ENCODE measurements at places on chromosomes 5 and 9.
A peak's percentile ranks its signal among the peaks of the same experiment; 100 is the strongest.

DNA sequence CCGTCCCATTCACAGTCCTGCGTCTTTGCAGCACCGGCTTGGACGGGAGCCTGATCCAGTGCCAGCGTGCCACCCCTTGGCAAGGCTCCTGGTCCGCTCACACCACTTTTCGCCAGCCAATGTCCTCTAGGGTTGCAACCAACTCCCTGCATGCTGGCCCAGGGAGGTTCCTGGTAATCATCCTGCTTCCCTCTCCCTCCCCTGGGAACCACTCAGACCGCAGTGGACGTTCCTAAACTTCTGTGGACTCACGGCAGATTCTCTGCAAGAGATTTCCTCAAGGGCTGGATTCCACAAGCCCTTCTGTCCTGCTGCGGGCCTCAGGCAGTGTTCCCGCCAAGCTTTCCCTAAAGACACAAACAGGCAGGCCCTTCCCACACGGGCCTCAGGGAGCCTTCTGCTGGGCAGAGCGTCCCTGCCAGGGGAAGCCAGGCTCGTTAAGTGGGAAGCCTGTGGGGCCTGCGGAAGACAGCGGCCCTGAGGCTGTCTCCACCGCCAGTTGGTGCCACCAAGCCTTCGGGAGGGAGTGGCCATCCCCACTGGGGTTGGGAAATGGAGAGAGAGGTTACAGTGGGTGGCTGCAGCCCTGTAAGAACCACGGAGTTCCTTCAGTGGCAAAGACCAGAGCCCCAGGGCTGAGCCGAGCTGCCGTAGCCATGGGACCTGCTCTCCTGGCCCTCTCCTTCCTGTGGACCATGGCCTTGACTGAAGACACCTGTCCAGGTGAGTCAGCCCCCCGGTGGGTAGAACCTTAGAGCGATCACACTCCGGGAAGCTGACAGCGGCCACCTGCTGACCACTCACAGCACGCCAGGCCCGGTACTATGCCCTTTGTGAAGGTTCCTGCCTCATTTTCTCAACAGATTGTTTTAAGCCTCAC, 16.4 kb upstream of the FCN2 start:
- DNase-seq = no peak

DNA sequence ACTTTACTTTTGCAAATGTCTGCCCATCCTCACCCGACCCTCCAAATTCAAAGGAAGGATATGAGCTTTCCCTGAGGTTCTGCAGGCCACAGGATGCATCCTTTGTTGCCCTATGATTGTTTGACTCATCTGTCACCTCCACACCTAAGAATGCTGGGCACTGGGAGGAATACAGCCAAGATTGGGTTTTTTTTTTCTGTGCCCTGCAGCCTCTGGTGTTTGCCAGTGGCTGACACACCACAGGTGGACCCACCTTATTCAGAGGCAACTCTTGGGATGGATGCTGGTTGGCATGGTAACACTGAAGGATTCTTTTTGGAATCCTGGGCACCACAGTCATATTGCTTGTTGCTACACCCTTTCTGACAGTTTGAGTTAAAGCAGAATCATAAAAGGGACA, 29.7 kb downstream of the C9orf152 start:
- no peak for DNase-seq

GRCh38 chr9:79929285-79929684, 357.5 kb downstream of the TLE4 start:
- no peak for DNase-seq

DNA sequence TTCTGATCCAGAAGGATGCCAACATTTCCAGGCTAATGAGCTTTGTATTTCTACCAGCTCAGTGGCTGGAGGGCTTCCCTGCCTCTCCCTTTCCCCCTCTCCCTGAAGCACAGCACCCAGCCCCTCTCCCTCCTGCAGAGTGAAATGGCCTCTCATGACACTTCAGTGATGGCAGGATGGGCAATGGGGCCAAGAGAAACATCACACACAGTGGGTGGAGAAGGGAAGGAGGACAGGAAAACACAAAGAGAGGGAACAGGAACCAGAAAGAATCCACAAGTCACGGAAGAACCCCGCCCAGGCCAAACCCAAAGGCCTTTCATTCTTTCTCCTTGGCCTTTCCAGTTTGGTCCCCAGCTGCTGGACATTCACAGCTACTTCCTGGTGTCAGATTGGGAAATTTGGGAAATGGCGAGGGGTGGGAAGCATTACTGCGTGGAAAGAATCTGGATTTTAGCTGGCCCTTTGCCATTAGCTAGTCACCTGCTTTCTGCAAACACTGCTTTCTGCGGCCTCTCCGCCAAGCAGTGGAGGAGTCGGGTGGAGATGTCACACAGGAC, 82.6 kb downstream of the GLDC start:
- DNase-seq = no peak

GRCh38 chr5:172248637-172249036, 34.9 kb downstream of the UBTD2 start:
- no peak for DNase-seq

GRCh38 chr5:75234251-75234650, 2.4 kb downstream of the ANKRD31 start:
- no peak for DNase-seq

- no peak for DNase-seq
Measured at GRCh38 chr5:143102411-143102810, 301.1 kb downstream of the NR3C1 start.

DNA sequence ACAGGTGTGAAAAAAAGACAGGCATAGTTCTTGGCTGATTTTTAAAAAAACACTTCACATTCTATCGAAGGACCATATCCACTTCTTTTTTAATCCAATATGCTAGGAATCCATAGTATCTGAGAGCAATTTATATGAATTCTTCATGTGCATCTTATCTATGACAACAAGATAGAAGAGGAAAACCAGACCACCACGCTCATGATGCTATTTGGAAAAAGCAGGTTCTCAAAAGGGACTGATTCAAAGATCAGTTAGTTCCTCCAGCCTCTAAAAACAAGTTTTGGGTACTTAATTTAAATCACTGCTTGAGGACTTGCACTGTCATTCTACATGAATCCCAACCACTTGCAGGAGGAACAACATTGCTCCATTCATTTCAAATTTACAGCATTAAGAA, 6.3 kb downstream of the MEF2C start:
- DNase-seq = no peak

GRCh38 chr9:127763918-127764384, 14.5 kb downstream of the SH2D3C start:
- DNase-seq = peak; percentile 66

DNA sequence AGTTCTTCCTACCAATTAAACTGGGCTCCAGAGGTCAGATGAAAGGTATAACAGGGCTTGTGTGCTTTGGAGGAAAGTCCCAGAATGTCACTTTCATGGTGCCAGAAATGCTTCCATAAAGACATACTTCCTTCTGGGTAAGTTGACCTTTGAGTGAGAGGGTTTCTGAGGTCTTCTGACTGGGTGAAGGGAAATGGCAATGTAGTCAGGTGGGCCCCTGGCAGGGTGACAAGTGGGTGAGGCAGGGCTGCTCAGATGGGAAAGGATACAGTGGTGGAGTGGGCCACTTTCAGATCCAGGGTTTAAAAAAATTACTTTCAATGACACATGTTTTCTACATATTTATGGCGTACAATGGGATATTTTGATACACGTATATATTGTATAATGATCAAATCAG, 136.5 kb upstream of the PITX1 start:
- DNase-seq = no peak

GRCh38 chr5:116320486-116320885, 235.7 kb downstream of the COMMD10 start:
- no peak for DNase-seq

GRCh38 chr9:136567651-136568287, 21.9 kb upstream of the NOTCH1 start:
- DNase-seq = no peak

DNA sequence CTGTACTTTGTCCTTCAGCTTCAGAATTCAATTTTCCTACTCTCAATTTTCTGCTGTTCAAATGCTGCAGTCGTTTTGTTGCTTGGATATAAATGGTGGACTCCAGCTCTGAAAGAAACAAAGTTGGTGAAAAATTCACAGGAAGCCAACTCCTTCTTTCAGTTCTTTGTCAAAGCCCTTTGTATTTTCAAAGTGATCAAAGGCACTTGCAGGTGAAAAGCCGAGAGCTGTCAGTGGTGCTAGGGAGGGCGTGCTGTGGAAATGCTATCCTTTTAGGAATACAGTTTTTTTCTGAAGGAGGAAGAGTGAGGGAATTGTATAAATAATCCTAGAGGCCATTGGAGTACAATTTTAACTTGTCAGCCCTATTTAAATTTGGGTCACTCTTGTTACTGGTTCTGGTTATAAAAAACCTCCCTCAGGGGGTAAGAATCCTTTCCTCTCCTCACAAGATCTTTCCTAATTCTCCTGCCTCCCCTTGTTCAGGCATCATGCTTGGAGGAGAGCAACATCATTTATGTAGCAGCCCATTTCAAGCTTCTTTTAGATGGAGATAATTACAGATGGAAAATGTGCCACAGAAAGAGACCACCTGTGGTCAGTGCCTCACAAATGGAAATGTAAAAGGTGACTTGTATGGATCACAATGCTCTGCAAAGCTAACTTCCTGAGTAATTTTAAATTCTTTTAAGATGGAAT, 62.5 kb upstream of the GHR start:
- no peak for DNase-seq

GRCh38 chr5:118561971-118562370, 426.4 kb downstream of the DTWD2 start:
- DNase-seq = no peak

DNA sequence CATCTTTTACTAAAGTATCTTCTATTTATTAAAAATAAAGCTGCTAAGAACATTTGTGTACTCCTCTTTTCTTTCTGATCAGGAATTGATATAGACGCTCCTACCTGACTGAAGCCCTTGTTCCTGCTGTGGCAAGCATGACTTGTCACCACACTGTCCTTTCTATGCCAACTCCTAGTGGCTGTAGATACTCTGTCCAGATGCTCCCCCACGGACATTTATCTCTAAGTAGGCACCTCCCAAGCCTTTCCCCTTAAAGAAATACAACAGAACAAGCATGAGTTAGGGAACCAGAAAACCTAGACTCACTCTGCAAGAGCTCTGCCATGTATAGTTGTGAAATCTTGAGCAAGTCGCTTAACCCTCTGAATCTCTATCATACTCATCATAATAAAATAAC, 53.2 kb downstream of the FAM114A2 start:
- DNase-seq = no peak

- no peak for DNase-seq
Measured at GRCh38 chr5:134139891-134140469, 25.5 kb downstream of the TCF7 start.

GRCh38 chr9:21836437-21837161, 34.2 kb downstream of the MTAP start:
- DNase-seq = no peak

DNA sequence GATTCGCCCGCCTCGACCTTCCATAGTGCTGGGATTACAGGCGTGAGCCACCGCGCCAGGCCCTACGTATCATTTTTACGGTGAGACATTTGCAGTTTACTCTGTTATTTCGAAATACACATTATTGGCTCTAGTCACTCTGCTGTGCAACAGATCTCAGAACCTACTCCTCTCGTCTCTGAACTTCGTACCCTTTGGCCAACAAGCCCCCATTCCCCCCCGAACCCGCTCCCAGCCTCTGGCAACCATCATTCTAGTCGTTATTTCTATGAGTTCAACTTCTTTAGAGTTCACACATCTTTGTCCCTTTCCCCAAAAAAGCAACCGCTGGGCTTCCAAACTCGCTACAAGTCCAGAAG, 735 bp downstream of the PTGR1 start:
- DNase-seq = peak; percentile 41

DNA sequence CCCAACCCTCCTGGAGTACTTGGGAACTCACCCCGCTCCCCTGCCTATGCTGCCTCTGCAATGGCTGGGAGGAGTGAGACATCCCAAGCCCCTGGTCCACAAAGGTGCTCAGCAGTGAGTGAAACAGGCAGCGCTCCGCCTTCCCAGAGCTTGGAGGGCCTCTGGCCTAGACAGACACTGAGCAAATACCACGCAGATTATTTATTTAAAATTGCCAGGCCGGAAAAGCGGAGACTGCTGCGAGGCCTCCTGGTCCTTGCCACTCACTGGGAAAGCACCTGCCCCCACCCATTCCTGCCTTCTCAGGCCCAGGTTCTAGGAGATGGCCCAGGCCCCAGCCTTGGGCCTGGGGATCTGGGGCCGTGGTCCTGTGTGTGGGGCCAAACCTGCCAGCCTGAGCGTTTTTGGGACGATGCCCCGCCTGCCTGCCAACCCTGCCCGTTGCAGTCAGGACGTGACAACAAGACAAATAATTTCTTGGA, 17.4 kb downstream of the FGF18 start:
- DNase-seq = no peak

GRCh38 chr9:7316967-7317366, 482.6 kb downstream of the DMAC1 start:
- DNase-seq = no peak

DNA sequence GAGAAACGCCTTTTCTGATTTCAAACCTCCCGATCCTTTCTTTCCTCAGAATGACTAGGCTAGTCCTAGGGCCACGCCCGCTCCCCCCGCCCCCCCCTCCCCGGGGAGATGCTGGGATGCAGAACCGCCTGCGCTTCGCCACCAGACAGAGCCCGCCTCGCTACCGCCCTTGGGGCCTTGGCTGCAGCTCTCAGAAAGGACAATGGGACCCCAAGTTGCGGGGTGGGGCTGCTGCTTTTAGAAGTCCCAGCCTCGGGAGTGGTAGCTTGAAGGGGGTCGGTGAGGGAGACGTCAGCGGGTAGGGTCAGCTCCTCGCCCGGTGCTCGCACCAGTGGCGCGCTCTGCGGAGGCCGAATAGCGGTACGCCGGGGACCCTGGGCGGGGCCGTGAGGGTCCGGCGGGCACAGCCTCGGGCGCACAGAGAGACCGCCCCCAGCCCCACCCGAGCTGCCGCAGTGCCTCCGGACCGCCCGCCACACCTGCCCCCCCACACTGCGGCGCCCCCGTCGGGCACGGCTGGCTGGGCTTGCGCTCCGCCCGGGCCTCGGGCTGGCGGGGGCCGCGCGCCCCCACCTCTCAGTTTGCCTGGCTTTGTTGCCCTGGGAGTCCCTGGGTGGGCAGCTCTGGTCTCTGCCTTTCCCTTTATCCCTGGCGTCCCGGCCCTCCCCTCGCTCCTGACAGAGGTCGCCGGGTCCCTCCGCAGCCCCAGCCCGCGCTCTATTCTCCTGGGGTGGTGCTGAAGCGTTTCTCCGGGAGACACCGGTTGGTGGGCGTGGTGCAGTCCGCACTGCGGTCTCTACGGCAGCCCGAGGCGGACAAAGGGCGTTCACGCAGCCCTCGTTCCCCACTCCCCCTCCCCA, 1.2 kb downstream of the MAP1B start:
- DNase-seq = peak; percentile 65

GRCh38 chr5:131679911-131680310, 44.9 kb upstream of the RAPGEF6 start:
- no peak for DNase-seq

DNA sequence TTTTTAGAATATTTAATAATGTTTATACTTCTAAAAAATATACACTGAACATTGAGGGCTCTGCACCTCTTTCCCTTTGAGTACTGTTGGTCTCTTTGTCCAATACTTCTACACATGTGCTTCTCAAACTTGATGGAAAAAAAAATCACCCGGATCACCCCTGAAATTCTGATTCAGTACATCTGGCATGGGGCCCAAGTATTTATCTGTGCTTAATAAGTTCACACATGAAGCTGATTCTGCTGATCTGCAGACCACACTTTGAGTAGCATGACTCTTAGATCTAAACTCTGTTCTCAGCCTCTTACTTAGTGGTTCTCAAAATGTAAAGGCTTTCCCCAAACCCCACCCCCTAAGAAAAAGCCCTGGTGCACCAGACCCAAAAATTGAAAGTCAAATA, 12.0 kb downstream of the RUSC2 start:
- DNase-seq = no peak

GRCh38 chr5:60851626-60852025, 7.6 kb upstream of the ELOVL7 start:
- no peak for DNase-seq

GRCh38 chr9:17137566-17137965, 2.7 kb downstream of the CNTLN start:
- DNase-seq = no peak

All from GM13976 (cell line).